Prostate gland (tissue), 2 donors: ENCODE measurements at places on chromosomes 12 and 14.

DNA sequence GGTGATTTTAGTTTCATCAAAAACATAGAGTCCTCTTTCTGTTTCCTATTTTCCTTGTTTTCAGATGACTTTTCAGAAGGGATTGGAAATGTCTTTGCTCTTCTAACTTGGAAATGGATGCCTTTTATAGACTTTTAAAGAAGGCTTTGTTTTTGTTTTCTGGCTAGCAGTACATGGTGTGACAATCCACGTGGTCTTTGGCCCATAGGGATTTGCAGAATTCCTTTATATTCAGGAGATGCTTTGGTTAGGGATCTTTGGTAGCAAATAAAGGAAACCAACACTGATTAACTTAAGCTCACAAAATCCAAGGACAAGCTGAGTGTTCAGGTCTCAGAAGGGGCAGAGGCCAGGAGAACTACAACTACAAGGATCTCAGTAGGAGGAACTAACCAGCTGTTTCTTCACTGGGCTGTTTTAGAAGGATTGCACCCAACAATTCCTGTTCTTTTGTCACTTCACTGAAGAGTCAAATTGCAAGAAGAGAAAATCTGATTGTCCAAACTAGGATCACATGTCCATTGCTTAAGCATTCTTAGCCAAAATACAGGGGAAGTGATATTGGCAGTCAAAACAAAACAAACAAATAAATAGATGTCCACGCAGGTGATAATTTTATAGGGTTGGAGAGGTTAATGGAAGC, 58.6 kb upstream of the MANSC4 start:
- no peak for DNase-seq

DNA sequence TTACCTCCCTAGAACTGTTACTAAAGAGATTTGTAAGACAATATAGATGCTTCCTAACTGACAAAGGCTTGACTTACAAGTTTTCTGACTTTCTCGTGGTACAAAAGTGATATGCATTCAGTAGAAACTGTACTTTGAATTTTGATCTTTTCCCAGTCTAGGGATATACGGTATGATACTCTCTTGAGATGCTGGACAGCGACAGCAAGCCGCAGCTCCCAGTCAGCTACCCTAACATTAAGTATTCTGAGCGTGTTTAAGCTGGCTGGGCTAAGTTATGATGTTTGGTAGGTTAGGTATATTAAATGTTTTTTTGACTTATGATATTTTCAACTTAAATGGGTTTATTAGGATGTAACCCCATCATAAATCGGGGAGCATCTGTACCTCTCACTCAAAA, 55.2 kb upstream of the CDKL1 start:
- no peak for DNase-seq

DNA sequence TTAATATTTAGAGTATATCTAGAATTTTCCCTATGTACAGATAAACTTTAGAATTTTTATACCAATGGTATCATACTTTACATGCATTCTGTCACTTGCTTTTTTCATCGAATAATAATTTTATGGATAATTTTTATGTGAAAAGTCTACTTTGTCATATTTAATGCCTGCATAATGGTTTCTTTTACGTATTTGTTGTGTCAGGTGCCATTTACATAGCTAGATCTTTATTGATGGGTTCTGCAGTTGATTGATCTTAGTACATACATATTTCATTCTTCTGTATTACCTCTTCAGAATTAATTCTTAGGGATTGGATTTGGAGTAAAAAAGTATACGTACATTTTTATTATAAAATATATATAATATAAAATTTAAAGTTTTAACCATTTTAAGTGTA, 77.7 kb upstream of the NEDD1 start:
- no peak for DNase-seq

DNA sequence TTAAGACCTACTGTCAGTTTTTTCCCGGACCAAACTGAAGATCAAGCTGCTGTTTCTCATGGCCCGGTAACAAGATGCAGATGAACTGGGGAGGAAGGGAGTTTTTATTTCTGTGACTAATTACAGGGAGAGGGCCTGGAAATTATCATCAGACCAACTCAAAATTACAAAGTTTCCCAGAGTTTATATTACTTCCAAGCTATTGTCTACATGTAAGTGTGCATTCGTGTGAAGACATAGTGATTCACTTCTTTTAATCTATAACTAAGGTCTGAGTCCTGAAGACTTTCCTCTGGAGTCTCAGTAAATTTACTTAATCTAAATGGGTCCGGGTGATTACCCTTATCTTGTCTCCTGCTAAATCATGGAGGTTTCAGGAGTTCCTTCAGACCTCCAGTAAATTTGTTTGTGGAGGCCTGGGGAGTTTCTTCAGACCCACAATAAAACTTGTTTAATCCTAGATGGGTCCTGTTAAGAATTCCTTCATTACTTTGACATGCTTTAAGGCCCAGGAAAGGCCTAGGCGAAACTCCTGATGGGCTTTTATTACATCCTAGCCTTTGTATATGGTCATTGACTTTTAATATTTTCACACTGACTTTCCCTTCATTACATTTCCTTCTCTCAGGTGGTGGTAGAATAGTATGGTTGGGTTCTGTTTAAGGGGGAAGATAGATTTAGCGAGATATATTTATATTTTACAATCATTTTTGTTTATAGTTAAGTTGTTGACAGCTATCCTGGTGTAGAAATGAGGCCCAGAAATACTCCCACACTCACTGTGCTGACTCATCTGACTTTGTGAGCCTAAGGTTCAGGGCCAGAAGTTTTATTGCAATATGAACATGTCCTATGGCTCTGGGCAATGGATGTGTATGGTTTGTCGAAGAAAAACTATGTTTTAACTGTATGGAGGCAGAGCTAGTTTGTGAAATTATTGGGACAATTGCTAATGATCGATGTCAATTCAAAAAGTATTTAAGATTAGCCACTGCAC, 627.0 kb upstream of the FBXO33 start:
- no peak for DNase-seq

DNA sequence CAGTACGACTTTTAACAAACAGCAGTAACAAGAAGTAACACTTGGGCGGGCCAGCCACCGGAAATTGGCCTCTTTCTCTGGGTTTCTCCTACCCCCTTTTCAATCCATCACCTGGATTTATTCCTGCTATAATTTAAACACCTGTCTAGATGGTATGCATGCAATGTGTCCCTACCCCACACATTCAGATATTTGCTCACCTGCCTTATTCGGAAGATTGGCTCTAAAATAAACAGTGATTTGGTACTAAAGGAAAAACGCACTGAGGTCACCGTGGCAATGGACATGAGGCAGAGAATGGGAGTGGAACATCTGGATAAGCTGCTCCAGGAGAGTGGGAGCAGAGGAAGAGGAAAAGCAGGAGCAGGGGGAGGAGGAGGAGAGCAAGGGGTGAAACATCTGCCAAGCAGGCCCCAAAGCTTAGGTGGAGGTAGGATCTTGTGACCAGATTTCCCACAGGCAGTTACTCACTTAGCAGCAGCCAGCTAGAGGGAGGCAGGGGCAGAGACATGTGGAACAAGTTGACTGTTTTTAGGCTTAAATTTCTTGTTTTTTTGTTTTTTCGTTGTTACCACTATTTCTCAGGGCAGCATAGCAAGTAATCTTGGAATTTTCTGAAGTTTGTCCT, 150.9 kb downstream of the TTLL5 start:
- no peak for DNase-seq

- no peak for DNase-seq
Observed at GRCh38 chr12:131640525-131640924, 70.4 kb upstream of the SFSWAP start.

- DNase-seq, result no peak
Observed at GRCh38 chr12:49279706-49280159, 14.9 kb downstream of the TUBA1C start.

DNA sequence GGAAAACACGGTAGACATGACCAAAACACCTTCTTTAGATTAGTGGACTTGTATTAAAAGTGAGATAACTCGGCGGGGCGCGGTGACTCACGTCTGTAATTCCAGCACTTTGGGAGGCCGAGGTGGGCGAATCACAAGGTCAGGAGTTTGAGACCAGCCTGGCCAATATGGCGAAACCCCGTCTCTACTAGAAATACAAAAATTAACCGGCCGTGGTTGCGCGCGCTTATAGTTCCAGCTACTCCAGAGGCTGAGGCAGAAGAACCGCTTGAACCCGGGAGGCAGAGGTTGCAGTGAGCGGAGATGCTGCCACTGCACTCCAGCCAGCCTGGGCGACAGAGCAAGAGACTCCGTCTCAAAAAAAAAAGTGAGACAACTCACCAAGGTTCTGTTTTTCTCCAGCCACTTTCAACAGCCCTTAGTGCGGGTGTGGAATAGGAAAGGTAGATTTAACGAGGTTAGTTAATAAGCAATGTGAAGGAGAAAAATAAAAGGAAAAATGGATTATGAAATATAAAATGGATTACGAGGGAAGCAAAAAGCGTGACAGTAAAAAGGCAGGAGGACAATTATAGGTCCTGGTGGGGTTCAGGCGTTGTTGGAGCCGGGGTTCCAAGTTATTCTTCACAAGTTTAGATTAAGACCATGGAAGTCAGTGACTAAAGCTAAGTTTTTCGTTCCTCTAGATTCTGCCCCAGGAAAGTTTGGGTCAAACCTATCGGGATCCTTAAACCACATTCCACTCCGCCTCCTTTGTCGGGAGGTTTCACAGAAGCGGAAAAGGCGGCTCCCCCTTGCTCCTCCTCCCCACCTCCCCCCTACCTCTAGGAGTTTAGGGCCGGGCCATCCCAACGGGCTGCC, 534 bp downstream of the PPP2R3C start:
- no peak for DNase-seq

- no peak for DNase-seq
Observed at GRCh38 chr12:94832780-94833681, 170.5 kb downstream of the NDUFA12 start.

- peak; percentile 64 for DNase-seq
Observed at GRCh38 chr12:13101821-13102375, 1.6 kb downstream of the GSG1 start.

DNA sequence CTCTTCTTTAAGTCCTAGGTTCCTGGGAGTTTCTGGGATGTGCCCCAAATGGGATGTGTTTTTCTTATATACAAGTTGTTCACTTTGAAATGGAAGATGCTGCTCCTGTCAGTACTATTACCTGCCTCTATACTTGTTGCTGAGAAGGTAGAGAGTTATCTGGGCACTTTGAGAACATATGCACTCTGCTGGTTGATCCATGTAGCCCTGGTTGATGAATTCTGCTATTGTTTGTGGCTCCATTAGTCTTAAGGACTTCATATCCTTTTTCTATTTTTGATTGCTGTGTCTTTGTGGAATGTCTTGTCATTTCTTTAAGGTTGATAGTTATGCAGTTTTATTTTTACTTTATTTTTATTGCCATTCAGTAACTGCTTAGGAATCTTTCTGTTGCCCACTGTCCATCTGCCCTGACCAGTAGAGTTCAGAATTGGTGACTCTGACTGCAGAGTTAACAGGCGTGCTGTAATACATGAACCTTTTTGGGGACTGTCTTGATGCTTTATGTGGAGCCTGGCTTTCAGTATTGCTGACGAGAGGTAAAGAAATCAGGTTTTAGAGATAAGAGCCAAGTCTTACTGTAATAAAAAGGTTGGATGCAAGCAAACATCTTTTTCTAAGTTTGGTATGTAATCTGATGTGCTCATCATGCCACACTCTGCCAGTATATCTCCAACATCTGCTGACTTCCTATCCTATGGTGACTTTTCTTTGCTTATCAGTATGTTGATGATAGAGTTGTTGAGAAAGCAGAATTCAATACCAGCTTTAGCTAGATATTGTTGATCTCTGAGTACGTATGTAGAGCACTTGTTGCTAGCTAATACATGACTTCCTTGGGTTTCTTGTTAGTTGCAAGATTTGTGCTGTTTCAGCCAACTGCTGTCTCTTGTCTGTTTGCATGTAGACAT, 1.6 kb downstream of the GMPR2 start:
- DNase-seq, result no peak

DNA sequence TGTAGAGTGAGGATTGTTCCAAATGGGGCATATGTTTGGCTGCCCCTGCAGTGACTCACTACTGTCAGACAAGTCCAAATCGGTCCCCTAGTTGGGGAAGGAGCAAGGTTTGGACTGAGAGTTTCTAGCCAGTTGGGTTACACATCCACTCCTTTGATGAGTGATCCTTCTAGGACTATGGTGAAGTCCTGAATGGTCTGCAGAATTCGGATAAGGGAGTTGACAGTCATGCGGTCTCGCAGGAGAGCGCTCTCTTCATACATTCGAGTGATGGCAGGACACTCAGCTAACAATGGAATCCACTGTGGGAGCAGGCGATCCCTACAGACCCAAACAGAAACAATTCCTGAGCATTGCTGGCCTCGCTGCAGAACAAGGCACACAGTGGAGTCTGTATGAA, 61.5 kb upstream of the SINHCAF start:
- no peak for DNase-seq

GRCh38 chr14:37254411-37254947, 56.7 kb downstream of the MIPOL1 start:
- DNase-seq, result no peak
